ENCODE measurements at places on chromosomes 12 and 14. TPM values are rescaled to one million over a fixed set of nuclear protein-coding genes. Genes with fewer than 3 reads are reported as not detected.
A peak's percentile ranks its signal among the peaks of the same experiment; 100 is the strongest.

DNA sequence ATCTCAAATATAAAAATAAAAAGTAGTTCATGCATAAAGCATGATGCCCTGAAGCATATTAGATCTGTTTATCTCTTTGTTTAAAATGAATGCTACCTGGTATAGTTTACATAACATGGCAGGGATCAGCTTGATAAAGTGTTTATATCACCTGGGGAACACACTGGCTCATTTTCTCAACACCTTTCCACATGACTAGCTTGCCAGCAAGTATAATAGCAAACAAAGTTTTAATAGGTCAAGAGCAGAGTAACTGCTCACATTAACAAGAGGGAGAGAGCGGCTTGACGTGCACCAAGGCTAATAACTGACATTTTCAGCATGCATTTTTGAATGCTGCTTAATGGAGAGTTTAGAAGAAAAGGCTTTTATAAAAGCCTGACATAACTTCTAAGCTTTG is 246.4 kb downstream of the EGLN3 start:
- H3K4me3 ChIP-seq = no peak overlapping the region
- peaks cover 5% of the 10 kb centered on the region for H3K4me1 ChIP-seq
- no peak overlapping the region for H3K27ac ChIP-seq
- no peaks in the 10 kb centered on the region for H3K36me3 ChIP-seq

- H3K36me3 ChIP-seq = peaks cover 21% of the 10 kb centered on the region
- H3K27me3 ChIP-seq = no peaks in the 10 kb centered on the region
- DNase-seq = no peak
Observed at GRCh38 chr12:45912774-45913173, 77.6 kb downstream of the SCAF11 start.

DNA sequence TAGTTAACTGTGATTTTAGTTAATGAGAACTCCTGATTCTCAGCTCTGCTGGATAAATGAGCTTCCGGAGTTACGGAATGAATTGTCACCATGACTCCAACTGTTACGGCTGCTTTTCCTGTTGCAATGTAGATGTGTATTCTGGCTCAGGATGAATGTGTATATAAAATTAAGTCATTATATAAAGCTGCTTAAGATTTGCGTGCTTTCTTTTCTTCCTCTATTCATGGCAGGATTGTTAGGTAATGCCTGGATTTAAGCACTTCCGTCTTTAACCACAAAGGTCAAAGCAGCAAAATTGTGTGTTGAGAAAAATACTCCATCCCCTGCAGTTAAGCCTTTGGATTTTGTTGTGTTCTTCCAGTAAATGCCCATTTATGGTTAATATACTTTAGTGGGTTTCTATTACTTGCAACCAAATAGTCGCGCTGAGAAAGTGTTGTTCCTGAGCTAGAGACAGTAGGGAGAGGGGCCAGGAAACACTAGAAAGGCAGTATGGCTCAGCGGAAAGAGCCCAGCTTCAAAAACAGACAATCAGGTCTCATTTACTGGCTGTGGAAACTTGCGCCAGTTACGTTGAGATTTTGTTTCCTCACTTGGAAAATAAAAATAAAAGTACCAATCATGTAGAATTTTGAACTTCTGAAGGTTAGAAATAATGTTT is 9.4 kb upstream of the CCDC175 start:
- H3K27me3 ChIP-seq = no peaks in the 10 kb centered on the region
- no peak overlapping the region for H3K27ac ChIP-seq
- no peaks in the 10 kb centered on the region for H3K4me1 ChIP-seq

- H3K4me1 ChIP-seq = no peaks in the 10 kb centered on the region
- peaks cover 16% of the 10 kb centered on the region for H3K36me3 ChIP-seq
- H3K27me3 ChIP-seq = no peaks in the 10 kb centered on the region
- peak; percentile 39 for DNase-seq
- peak overlapping the region; percentile 30 for H3K27ac ChIP-seq
- H3K4me3 ChIP-seq = no peak overlapping the region
Observed at GRCh38 chr14:102500158-102500662, 9.4 kb downstream of the ANKRD9 start.

DNA sequence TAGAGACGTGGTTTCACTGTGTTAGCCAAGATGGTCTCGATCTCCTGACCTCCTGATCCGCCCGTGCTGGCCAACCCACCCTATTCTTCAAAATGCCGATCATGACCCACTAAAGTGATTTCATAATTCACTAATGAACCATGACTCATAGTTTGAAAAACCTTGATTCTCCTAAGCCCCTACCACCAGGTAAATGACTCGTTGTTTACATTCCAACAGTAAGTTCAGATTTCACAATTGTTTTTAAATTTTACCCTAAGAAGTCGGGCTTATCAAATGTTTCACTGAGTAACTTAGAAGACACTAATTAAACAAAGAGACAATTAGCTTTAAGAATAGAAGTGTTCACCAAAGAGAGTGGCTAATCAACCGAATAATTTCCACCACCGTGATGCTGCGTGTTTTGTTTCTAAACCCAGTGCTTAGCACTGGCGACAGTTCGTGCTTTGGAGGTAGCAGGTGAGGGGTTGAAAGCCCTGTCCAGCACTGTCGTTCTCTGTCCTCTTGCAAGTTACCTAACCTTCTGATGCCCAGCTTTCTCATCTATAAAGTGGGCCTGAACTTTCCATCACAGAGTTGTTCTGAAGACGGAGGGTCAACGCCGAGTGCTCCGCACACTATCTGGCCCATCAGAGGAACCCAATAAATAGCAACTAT is 136.5 kb downstream of the NTF3 start:
- no peaks in the 10 kb centered on the region for H3K27me3 ChIP-seq
- no peaks in the 10 kb centered on the region for H3K4me1 ChIP-seq
- no peaks in the 10 kb centered on the region for H3K36me3 ChIP-seq
- H3K4me3 ChIP-seq = no peak overlapping the region

SCN8A gene
- 8.8 TPM for total RNA-seq

DIO2 gene
- not detected for total RNA-seq

CLBA1 gene
- 11.9 TPM for total RNA-seq

NEMF gene
- 59.7 TPM for total RNA-seq
